ENCODE measurements at places on chromosomes 7 and 10. TPM values are rescaled to one million over a fixed set of nuclear protein-coding genes. Genes with fewer than 3 reads are reported as not detected.

DNA sequence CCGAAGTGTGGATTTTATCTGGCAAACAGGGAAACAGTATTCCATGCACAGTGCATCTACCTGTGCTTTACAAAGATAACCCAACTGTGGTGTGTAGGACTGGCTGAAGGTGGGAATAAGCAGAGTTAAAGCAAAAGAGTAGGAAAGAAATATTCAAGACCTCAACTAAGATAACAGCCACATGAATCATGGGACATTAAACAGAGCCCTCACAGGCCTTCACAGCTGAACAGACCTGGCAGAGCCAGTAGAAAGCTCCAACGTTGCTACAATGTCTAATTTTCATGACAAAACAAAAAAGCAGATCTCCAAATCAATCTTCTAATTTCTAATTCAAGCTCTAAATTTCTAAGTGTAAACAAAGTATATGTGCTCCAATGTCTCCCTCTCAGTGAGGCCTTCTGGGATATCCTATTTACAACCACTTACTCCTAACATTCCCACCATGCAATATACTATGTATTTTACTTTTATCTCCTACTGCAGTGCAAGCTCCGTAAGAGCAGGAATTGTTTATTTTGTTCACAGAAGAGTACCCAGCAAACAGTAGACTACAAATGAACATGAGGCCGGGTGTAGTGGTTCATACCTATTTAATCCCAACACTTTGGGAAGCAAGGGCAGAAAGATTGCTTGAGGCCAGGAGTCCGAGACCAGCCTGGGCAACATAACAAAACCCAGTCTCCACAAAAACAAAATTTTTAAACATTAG is 63.5 kb downstream of the UBE2H start:
- H3K27ac ChIP-seq = peak overlapping the region; percentile 19
- no peak overlapping the region for H3K4me3 ChIP-seq
- peaks cover 11% of the 10 kb centered on the region for H3K4me1 ChIP-seq
- H3K36me3 ChIP-seq = no peaks in the 10 kb centered on the region

GRCh38 chr7:140358412-140359051 is 39.8 kb downstream of the SLC37A3 start:
- H3K27ac ChIP-seq = peak overlapping the region; percentile 78
- no peaks in the 10 kb centered on the region for H3K4me1 ChIP-seq
- DNase-seq = no peak

GRCh38 chr10:120614680-120615079 is 157.7 kb downstream of the PLPP4 start:
- H3K4me1 ChIP-seq = no peaks in the 10 kb centered on the region
- no peak overlapping the region for H3K27ac ChIP-seq
- peaks cover 44% of the 10 kb centered on the region for H3K27me3 ChIP-seq
- H3K36me3 ChIP-seq = peaks cover 2% of the 10 kb centered on the region

DNA sequence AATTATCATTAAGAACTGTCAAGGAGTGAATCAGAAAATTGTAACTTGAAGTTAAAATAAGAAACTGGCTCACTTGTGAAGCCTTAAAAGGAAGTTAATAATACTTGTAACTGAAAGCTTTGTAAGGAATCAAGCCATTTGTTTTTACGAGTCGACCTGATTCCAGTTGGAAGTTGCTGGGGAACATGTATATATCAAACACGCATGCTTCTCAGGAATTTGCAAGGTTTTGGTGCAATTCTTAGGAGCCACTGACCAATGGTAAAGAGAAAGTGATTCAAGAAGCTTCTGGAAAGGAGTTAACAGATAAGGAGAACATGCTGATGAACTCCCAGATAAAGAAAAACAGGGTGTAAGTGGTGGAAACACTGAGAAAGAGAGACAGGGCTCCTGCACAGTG is 56.4 kb downstream of the ETV1 start:
- DNase-seq = no peak
- no peaks in the 10 kb centered on the region for H3K27me3 ChIP-seq
- peak overlapping the region; percentile 87 for H3K27ac ChIP-seq
- peaks cover 30% of the 10 kb centered on the region for H3K36me3 ChIP-seq

DNA sequence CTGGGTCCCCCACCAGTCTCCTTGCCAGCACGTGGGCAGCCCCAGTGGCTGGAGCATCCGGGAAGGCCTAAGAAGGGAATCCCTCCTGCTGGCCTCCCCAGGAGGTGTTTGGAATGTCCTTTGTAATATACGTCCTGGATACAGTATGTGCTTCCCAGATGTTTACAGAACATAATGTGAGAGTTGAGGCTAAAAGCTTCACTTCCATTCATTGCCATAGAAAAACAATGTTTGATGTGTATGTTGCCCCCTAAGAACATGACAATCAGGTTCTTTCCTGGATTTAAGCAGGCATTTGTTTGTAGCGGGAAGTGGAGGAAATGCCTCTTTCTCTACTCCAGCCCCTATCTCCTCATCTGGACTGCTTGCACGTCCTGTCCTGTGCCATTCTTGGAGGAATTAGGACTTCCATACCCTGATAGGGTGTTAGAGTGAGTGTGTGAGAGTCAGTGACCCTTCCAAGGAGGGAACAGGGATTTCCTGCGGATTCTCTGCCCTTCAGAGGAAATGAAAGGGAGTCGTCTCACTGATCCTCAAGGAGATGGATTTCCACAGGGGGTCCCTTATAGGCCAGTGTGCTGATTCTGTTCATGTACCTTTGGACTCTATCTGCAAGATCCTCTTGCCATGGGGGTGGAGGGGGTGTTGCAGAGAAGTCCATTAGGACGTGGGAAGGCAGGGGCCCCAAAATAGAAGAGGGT is 1.2 kb downstream of the IGFBP1 start:
- H3K4me3 ChIP-seq = peak overlapping the region; percentile 45
- H3K4me1 ChIP-seq = peaks cover 6% of the 10 kb centered on the region
- peaks cover 70% of the 10 kb centered on the region for H3K27me3 ChIP-seq
- H3K27ac ChIP-seq = no peak overlapping the region
- DNase-seq = no peak
- no peaks in the 10 kb centered on the region for H3K36me3 ChIP-seq

- H3K27me3 ChIP-seq = no peaks in the 10 kb centered on the region
- peak overlapping the region; percentile 64 for H3K27ac ChIP-seq
- peaks cover 3% of the 10 kb centered on the region for H3K36me3 ChIP-seq
- H3K4me3 ChIP-seq = no peak overlapping the region
Observed at GRCh38 chr10:310976-311639, 175.9 kb downstream of the ZMYND11 start.

DNA sequence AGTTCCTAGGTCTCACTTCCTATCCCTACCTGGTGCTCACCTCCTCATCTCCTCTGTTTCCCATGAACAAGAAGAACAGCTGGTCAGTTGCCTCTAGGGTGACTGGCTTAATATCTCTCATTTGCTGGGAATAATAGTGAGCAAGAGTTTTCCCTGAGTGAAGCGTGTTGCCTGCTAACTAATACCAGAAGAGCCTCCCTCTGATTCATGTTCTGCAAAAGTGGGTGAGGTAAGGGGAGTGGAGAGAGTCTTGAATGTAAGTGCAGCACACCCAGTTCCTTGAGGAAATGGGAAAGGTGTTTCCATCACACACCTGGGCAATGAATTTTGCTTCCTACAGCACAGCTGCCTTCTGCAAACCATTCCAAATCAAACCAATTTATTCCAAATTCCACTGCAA is 29.6 kb downstream of the FZD1 start:
- no peak overlapping the region for H3K27ac ChIP-seq
- no peak overlapping the region for H3K4me3 ChIP-seq
- H3K27me3 ChIP-seq = no peaks in the 10 kb centered on the region
- peaks cover 8% of the 10 kb centered on the region for H3K4me1 ChIP-seq
- no peaks in the 10 kb centered on the region for H3K36me3 ChIP-seq

CFTR gene
- not detected for total RNA-seq

SPDYE6 gene
- total RNA-seq = not detected

CDC14C gene
- not detected for total RNA-seq

SLIT1 gene
- total RNA-seq = 10.6 TPM
